Activated CD8-positive, alpha-beta memory T cell treated with anti-CD3 and anti-CD28 coated beads, Interleukin-2, amount 50 U/mL, for 48 hours (primary cell): ENCODE measurements at places on chromosomes 13 and 19.

- no peak for DNase-seq
Observed at GRCh38 chr19:13790354-13790753, 4.9 kb upstream of the ZSWIM4 start.

DNA sequence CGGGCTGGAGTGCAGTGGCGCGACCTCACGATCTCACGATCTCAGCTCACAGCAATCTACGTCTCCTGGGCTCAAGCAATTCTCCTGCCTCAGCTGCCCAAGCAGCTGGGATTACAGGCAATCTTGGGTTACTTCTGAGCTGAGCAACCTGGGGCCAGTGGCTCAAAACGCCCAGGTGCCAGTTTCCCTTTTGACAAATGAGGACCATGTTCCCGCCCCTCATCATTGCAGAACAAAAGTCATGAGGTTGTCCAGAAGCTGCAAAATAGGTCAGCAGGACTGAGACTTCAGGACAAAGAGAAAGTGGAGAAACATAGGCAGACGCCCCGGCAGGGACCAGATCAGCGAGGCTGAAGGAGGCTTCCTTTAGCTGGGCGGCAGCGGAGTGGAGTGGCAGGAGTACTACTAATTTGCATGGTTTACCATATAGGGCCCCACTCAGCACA lies 3.3 kb upstream of the ADGRE5 start:
- DNase-seq, result no peak

- DNase-seq, result no peak
Observed at GRCh38 chr19:45103156-45103507, 10.2 kb downstream of the PPP1R37 start.

DNA sequence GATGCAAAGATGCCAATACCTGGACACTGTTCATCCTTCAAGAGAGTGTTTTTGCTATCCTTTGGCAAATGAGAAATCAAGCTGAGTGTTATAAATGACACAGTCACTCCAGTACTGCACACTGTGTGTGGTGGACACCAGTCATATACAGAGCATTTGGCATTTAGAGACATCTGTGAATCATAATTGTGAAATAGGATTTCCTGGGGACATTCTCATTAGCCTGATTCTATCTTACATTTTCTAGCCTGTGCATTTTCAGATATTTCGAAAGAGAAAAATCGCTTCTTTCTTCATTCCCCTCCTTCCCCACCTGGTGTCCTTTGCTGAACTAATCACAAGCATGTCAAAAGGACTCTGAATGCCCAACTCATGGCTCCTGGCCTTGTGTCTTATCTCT lies 781.0 kb upstream of the ARGLU1 start:
- DNase-seq, result no peak

- DNase-seq, result no peak
Observed at GRCh38 chr13:80161219-80161618, 179.7 kb downstream of the SPRY2 start.

DNA sequence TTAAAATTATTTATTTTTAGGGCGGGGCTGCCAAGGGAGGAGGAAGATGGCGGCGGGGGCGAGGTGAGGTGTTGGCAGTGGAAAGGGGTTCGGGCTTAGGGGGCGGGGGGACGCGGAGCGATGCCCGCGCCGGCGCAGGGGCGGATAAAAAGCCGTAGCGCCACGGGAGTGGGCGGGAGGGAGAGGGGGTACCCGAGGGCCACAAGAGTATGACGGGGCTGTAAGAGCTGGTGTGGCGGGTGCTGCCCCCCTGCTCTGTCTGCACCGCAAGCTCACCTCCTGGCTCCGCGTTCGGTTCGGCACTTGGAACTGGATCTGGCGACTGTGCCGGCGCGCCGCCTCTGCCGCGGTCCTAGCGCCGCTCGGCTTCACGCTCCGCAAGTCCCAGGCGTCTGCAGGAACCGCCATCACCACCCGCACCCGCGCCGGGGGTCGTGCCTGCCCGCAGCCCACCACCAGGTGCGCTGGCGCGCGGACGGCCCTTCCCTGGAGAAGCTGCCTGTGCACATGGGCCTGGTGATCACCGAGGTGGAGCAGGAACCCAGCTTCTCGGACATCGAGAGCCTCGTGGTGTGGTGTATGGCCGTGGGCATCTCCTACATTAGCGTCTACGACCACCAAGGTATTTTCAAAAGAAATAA lies 265.2 kb upstream of the SGCG start:
- DNase-seq, result no peak

DNA sequence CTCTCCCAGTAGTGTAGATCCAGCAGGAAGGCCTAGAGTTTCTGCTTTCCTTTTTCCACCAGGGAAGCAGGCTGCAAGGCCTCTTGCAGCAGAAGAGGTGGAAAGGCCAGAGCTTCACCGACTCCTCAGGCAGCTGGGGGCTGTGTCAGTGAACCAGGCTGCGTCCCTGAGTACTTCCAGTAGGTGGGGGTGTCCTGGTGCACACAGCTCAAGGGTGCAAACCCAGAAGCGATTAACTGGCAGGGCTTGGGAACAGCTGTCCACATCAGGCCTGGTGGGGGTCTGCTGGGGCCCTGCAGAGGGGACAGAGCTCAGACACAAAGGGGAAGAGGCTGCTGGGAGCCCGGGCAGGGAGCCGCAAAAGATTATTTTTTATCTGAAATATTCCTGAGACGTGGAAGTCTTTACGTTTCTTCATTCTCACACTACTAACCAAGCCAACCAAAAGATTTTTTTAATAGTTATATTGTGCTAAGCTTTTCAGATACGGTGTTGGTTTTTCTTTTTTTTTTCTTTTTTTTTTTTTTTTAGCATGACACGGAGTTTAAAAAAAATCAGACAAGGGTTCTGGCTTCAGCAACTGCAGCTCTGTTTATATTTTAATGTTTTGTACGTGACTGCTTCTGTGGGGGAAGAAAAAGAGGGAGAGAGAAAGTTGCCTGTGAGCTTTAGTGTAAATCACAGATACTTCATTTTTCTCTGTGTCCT lies 11.0 kb downstream of the TSHZ3 start:
- DNase-seq, result no peak

DNA sequence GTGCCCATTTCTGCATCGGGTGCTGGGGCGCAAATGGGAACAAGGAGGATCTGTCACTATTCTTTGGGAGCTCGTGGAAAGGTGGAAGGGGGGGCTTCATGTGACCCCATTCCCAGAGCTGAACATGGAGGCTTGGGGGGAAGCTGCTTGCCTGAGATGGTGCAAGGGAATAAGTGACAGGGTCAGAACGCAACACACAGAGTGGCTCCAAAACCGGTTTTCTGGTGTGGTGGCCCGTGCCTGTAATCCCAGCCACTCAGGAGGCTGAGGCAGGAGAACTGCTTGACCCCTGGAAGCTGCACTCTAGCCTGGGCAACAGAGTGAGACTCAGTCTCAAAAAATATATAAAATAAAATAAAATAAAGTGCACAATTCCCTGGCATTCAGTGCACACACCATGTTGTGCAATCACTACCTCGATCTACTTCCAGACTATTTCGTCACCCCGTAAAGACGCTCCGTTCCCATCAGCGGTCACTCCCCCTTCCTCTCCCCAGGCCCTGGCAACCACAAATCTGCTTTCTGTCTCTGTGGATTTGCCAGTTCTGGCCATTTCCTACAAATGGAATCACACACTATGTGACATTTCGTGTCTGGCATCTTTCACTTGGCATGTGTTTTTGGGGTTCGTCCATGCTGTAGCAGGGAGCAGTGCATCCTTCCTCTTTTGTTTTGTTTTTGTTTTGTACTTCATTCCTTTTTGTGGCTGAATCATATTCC lies 18.2 kb upstream of the COMP start:
- no peak for DNase-seq

- DNase-seq, result no peak
Observed at GRCh38 chr13:32150794-32151193, 119.2 kb downstream of the FRY start.

- DNase-seq, result no peak
Observed at GRCh38 chr13:73939603-73940002, 194.6 kb downstream of the KLF12 start.

DNA sequence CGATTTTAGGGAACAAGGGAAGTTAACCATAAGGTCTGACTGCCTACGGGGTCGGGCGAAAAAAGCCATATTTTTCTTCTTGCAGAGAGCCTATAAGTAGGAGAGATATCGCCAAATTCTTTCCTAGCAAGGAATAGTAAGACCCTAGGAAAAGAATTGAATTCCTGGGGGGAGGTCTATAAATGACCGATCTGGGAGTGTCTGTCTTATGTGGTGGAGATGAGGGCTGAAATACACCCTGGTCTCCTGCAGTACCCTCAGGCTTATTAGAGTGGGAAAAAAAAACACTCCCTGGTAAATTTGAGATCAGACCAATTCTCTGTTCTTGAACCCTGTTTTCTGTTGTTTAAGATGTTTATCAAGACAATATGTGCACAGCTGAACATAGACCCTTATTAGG lies 447.5 kb upstream of the ATXN8OS start:
- DNase-seq, result no peak

DNA sequence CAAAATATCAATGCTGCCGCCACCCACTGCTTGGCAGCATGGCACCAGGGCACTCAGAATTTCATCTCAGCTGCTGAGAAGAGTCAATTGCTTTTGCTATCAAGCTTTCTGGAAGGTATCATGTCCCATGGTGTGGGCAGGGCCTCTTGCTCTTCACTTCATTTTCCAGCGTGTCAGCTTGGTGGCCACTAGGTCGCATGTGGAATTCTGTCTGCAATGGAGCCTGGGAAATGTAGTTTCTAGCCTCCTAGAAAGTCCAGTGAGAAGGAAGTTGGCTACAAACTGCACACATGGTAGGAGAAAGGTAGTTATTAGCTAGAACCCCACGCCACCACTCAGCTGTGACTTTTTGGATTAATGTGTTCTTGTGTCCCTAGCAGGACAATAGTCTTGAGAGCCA lies 105.3 kb downstream of the MYO16 start:
- DNase-seq, result no peak
